ENCODE measurements at places on chromosomes 2 and 18.

DNA sequence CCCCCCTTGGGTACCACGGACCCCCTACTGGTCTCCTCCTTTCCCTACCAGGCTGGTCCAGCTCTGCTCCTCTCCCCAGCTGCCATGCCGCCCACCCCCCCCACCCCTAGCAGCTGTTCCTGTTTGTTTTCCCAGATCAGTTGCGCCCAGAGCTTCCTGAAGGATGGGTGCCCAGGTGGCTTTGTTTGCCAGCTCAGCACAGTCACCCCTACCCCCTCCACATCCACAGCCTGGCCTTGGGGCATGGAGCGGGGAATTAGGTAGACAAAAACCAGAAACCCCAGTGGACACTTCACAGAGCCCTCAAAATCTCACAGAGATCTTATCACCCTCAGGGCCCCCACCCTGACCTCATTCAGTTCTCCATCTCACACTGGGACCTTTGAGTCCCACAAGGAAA is 3.7 kb upstream of the CRYBA2 start:
- no peak for DNase-seq

GRCh38 chr2:50831676-50832075 is 200.3 kb downstream of the NRXN1 start:
- DNase-seq, result no peak

DNA sequence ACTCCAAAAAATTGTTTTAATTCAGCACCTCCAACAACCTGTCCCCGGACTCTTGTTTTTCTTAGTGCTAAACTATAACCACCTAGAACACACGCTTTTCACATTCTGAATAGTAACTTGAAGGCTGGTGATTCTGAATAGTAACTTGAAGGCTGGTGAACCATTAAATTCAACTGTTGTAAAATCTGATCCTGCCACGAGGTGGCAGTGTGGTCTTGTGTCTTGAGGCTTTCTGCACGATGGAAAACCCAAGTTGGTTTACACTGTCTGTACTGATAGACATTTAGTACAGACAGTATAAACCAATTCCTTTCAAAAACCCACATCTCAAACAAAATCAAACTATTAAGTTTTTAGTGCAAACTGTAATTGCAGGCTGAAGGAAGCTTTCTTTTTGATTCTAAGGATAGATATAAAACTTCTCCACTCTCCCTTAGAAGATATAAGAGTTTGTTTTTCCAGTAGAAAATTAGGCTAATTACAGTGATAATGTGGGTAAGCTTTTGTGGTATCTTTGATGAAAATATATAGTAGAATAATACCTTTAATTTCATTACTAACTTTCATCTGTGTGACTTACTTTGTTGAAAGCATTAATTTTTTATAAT is 57.6 kb downstream of the VAPA start:
- peak; percentile 71 for DNase-seq

GRCh38 chr2:29201979-29202378 is 86.8 kb downstream of the CLIP4 start:
- no peak for DNase-seq

DNA sequence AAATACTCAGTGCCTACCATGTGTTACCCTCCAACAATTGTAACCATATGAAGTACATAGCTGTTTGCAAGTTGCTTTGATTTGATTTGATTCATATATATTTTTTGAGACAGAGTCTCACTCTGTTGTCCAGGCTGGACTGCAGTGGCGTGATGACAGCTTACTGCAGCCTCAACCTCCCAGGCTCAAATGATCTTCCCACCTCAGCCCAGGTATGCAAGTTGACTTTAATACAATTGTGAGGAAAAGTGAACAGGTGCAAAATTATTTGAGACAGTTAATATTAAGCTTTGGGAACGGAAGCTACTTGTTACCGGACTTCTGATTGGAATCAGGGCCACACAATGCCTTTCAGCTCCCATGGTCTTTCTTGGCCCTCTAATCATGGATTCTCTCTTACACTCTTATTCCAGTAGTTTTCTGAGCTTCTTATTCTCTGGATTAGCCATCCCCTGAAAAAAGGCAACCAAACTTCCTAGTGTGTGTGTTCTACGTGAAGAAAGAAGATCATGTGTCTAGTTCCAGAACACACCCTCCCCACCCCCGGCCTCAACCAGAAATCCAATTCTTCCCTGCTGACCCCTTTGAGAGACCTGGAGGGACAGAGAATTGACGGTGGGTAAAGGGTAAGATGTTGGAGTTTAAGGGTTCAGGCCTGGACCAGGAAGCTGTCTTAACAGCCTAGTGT is 1.1 kb upstream of the RPL37A start:
- DNase-seq, result no peak

- DNase-seq, result no peak
Measured at GRCh38 chr18:48340560-48340959, 68.6 kb downstream of the ZBTB7C start.

GRCh38 chr18:75857558-75857957 is 430.1 kb upstream of the SMIM21 start:
- DNase-seq, result no peak

GRCh38 chr2:202609381-202610145 is 25.2 kb upstream of the FAM117B start:
- DNase-seq, result no peak

DNA sequence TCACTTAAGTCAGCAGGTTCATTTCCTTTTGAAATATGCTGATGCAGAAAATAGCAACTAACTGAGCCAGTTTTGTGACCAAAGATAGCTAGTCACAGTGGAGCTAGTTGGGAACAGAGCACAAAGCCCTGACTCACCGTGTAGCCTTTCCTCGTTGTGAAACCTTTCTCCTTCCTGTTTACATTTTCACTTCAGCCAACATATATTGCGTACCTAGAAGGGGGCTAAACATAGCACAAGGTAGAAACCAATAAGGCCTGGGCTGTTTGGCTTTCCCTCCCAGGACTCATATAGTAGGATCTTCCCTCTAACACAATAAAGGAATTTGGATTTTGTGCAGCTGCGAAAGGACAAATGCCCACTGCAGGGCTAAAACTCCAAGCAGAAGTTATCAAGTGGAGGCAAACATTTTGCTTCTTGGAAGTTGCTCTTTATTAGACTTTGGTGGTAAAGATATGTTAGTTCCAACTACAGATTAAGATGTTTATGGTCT is 24.5 kb upstream of the LPIN2 start:
- DNase-seq, result no peak

DNA sequence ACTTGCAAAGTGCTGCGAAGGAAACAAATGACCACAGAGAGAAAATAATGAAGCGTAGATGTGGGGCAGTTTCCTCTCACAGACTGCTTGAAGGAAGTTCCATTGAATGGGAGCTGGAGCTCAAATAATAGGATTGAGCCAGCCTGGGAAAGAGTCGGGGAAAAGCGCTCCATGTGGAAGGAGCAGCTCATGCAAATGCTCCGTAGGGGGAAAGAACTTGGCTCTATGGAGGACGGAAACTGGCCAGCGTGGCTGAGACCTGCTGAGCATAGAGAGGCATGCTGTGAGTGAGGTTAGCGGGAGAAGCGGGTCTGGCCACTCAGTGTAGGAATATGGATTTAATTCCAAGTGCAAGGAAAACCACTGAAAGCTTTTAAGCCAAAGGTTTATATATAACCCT is 28.6 kb upstream of the VIT start:
- no peak for DNase-seq

DNA sequence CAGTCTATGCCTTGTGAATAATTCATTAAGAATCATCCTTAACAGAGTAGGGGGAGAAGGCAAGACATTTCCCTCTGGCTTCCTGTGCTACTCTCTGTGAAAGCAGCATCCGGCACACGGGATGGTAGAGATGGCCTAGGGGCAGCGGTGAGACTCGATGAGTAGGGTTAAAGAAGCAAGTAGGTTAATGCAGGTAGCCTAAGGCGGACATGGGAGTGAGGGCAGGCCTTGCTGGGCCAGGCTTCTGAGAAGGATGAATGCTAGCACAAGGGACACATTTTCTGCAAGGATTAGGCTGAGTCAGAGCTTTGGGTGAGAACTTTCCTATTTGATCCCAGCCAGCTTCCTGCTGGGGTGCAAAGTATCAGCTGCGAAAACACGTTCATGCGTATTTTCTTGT is 80.8 kb downstream of the NXPH2 start:
- no peak for DNase-seq

Measured in stimulated activated CD4-positive, alpha-beta T cell treated with anti-CD3 and anti-CD28 coated beads, Interleukin-2, amount 100 ng/mL, for 24 hours (primary cell).